ENCODE measurements at places on chromosomes 1 and 21.
A peak's percentile ranks its signal among the peaks of the same experiment; 100 is the strongest.

GRCh38 chr1:56297904-56298303 is 281.5 kb downstream of the PLPP3 start:
- DNase-seq, result no peak

GRCh38 chr1:65827346-65827745 is 34.7 kb downstream of the PDE4B start:
- DNase-seq, result no peak

- peak; percentile 89 for DNase-seq
These were observed 35.1 kb downstream of the NUAK2 start for GRCh38 chr1:205286335-205286950.

- no peak for DNase-seq
These were observed 4.7 kb downstream of the CELF3 start for GRCh38 chr1:151711951-151712350.

GRCh38 chr1:155125946-155126555 is 1.6 kb upstream of the EFNA1 start:
- peak; percentile 72 for DNase-seq

GRCh38 chr21:29777160-29777559 is 162.6 kb downstream of the GRIK1 start:
- DNase-seq, result no peak

DNA sequence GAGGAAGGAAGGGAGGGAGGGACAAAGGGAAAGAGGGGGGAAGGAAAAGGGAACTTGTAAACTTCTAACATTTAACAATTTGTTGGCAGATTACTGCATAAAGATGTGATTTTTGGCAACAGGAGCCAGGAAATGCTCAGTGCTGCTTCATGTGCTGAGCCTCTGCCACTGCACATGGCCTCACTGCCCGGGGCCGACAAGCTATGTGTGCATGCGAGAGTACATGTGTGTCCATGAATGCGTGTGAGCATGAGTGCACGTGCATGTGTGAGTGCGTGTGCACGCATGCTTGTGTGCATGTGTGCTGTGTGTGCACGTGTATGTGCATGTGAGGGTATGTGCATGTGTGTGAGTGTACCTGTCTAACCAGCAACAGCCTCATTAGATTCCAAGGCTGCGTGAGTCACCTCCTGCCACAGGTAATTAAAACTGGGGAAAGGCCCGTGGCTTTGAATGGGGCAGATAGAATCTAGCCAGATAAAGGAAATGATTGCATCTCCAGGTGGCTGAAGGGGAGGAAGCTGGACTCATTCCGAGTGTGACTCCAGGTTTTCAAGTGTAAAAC is 41.4 kb upstream of the TSPEAR start:
- no peak for DNase-seq

GRCh38 chr1:58249737-58250586 is 296.6 kb downstream of the OMA1 start:
- no peak for DNase-seq
